CD4-positive, alpha-beta T cell (primary cell): ENCODE measurements at places on chromosomes 7 and 10.

DNA sequence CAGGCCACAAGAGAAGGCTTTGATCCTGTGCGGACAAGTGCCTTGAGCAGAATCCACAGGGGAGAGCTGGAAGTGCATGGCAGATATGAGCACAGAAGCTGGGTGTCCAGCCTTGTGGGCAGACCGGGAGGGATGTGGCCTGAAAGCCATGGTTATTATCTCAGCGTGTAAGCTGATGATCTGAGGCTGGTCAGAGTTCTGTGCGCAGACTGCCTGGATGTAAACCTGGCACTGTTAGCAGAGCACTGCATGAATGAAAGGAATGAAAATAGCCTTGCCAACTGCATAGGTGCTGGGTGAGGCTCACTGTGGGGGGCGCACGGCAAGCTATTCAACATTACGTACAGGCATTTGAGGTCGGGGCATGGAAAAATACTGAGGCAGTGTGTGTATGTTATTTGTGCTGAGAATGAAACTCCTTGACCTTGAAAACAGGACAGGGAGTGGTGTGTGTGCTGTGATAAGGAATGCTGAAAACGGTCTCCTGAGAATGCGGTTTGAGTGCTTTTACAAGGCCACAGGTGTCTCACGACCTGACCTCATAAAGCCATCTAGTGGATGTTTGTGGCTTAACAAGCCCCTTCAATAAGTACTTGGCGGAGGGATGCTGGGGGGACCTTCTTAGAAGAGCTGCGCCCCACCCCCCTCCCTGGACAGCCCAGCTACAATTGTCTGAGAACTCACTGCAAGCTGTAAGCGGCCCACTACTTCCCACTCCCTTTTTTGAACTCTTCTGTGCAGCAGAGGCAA, 18.7 kb downstream of the AKR1C1 start:
- DNase-seq = peak; percentile 37

DNA sequence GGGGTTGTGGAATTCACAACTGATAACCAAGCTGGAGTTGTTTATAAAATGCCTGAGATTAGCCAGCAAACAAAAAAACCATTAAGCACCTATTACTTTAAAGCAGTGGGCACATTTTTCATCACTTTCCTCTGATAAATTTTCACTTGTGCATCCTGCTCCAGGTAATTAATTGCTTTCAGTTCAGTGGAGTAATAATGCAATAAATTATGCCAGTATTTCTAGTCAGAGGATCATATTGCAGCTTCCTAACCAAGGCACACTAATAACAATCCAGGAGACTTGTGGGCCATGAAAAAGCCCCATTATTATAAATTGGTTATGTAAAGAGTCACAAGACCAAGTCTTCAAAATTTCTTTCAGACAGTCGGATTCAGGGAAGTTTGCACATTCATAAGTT, 193.2 kb downstream of the LRMDA start:
- no peak for DNase-seq

GRCh38 chr7:30996256-30996655, 32.5 kb downstream of the GHRHR start:
- DNase-seq = no peak

DNA sequence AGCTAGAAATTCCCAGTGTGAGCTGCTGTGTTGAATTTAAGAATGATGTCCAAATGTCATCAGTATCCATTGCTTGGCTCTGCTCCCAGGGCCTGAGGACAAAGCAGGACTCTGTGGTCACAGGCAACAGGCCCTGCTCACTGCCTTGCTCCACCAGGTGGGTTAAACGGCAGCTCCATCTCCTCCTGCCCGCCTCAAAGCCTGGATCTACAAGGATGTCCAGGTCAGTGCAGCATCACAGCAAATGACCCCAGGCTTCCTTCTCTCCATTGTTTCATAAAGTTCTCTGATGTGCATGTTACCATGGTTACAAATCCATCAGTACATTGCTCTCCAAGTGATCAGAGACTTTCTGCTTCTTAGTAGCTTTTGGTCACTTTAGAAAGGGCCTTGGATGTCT, 322.0 kb upstream of the ZNF32 start:
- DNase-seq = no peak
